Large intestine (tissue), 12 donors: ENCODE measurements at places on chromosomes 4 and X.

GRCh38 chr4:134762053-134762452 lies 560.5 kb upstream of the PABPC4L start:
- DNase-seq = no peak

DNA sequence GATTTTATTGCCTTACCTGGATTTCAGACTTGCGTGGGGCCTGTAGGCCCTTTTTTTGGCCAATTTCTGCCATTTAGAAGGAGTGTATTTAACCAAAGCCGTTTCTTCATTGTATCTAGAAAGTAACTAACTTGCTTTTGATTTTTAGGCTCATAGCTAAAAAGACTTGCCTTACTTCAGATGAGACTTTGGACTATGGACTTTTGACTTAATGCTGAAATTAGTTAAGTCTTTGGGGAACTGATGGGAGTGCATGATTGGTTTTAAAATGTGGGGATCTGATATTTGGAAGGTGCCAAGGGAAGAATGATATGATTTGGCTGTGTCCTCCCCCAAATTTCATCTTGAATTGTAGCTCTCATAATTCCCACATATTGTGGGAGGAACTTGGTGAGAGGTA lies 7.7 kb upstream of the UGT2B10 start:
- no peak for DNase-seq

GRCh38 chr4:136918772-136919171 lies 613.5 kb downstream of the PCDH18 start:
- DNase-seq = no peak

DNA sequence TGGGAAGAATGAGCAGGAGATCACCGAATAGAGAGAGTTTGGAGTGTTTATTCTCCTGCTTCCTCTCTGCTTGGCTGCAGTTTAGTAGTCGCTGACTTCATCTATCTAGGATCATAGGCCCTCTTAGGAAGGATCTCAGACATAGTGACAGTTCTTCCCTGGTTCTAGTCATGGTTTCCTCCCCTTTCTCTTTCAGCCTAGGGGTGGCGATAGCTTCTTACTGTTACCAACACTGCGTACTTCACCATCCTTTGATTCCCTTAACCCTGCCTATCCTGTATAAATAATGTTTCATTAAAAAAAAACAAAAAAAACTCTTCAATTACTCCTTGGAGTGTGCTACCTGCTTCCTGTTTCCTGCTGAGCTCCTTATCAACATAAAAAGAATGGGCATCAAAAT lies 103.8 kb downstream of the DDX53 start:
- no peak for DNase-seq

GRCh38 chr4:109738104-109738872 lies 8.4 kb upstream of the PLA2G12A start:
- DNase-seq = no peak

DNA sequence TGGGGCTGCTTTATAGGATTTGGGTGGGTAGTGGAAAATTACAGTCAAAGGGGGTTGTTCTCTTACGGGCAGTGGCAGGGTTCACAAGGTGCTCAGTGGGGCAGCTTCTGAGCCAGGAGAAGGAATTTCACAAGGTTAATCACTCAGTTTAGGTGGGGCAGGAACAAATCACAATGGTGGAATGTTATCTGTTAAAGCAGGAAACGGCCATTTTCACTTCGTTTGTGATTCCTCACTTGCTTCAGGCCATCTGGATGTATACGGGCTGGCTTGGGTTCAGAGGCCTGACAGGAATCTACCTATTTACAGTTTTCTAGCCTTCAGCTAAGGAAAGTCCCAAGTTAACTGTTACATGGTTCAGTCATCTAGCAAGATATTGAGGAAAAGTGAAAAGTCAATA lies 1003.5 kb downstream of the STPG2 start:
- no peak for DNase-seq

DNA sequence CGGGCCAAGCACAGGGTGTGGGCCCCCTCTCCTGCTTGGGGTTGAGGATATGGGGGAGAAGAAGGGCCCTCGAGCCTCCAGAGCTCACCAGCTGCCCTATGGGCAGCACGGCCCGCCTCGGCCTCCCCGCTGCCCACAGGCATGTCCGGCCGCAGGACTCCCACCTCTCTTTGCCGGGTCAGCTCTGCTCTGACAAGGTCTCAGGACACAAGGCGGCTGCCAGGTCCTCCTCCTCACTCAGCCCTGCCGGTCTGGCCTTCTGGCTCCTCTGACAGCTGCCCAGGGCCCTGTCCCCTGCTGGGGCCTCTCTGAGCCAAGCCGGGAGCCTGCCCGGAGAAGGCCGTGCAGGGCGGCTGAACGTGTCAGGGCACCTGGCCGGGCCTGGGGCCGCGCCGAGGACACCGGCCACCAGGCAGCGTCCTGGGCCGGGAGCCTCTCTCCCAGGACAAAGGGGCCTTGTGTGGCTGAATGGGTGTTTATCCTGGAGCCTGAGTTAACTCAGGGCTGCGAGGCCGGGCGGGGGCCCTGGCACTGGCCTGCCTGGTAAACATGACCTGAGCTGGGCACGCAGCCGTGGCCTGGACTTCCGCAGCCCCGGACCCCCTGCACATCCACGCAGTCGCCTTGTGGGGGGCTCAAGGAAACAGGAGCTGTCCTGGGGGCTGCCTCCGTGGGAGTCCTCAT lies 25.7 kb downstream of the TACC3 start:
- DNase-seq = no peak

GRCh38 chr4:14308229-14308651 lies 680.7 kb upstream of the BOD1L1 start:
- DNase-seq = no peak

DNA sequence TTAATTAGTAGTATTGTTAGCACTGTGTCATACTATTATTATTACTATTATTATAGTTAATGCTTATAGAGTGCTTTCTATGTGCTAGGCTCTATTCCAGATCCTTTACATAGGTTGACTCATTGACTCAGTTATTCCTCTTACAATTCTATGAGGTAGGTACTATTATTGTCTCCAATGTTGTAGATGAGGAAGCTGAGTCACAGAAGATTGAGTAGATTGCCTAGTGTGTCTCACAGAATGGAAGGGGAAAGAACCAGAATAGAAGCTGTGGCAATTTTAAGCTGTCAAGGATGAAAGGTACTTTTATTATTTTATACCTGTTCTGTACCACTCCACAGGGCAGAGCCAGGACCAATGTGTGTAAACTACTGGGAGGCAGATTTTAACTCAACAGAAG lies 1.9 kb upstream of the TCEAL1 start:
- DNase-seq = no peak

- DNase-seq = no peak
Observed at GRCh38 chr4:45475548-45475947, 648.3 kb downstream of the GABRG1 start.

DNA sequence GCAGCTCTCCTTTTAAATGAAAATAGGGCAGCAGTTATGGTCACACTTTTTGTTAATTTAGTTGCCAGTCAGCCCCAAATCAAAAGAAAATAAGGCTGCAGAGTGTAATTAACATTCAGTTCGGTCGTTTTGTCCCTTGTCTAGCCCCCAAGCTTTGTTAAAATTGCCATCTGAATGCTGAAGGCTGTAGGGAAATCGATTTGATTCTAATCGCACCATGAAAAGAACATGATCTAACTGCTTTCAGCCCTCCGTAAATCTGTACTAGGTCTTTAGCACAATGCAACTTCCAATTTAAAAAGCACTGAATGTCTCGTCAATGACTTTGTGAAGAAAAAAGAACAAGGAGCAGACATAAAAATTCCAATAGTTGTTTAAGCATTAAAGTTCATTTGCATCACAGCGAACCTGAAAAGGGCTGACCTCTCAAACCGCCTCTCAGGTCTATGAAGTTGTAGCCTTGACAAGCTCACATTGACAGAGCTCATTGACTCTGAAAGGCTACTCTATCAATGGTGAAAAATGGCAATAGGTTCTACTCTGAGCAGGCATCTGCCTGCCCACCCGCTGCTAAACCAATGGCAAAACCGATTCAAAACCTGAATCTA lies 48.9 kb downstream of the CHIC2 start:
- no peak for DNase-seq

DNA sequence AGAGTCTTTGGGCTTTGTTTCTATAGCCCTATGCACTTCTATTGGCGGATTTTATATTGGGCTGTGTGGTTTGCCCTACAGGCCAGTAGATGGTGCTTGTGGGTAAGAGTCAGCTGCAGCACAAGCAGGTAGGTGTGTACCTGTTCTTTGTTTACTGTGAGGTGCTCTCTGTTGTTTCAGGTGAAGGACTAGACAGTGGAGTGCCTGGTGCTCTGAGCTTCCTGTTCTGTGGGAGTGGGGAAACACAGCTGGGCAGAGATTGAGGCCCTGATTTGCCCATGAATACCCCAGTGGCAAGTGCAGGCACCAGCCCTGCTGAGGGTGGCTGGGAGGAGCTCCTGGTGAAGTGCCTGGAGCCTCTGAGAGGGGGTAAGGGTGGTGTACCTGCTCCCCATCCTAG lies 26.3 kb upstream of the UCP1 start:
- DNase-seq = peak; percentile 45

DNA sequence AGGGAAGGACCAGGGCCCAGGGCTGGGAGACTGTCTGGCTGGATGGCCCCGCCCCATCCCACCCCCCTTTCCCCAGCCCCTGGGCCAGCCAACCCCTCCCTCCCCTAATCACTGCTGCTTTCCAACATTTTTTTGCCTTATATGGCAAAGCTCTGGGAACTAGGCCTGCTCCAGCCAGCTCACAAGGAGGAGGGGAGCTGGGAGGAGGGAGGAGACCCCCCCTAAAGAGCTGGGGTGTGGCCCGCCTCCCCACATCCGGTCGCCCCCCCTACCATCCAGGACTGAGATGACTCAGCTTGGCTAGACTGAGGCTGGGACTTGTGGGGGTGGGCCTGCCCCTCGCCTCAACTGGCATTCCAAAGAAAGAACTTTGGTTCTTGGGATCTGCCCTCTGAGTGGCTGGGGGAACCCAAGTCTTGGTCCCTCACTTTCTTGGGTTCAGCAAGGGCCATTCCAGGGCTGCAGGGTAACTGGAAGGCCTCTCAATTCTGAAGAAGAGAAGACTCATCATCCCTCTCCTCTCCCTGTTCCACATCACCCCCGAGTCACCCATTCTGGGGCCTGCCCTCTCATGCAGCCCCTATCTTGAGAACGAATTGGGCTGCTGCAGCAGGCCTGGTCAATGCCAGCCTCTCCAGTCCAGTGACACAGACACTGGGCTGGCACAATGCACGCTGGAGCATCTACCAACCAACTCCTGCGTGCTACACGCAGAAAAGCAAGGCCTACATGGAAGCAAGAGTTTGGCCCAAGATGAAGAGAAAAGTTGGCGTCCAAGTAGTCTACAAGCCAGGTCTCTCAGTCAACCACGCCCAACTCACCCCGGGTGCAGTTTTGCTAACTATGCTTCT lies 4.8 kb downstream of the FLNA start:
- peak; percentile 68 for DNase-seq

DNA sequence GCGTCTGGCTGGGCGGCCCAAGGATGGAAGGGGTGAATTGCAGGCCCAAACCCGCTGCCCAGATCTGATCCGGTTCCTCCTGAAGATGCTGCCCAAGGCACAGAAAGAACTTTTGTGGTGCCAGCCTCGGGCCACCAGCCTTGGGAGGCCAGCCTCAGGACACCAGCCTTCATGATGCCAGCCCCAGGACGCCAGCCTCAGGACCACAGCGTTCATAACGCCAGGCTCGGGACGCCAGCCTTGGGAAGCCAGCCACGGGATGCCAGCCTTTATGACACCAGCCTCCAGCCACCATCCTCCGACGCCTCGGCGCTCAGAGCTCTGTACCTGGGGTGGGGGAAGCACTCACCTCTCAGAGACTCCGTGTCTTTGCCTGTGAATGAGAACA lies 107.8 kb downstream of the ADRA2C start:
- DNase-seq = no peak

GRCh38 chr4:71259911-71260331 lies 78.9 kb upstream of the SLC4A4 start:
- DNase-seq = no peak

- DNase-seq = peak; percentile 36
Observed at GRCh38 chrX:47623540-47624027, 3.9 kb upstream of the SYN1 start.

GRCh38 chr4:65646136-65646535 lies 24.2 kb downstream of the EPHA5 start:
- no peak for DNase-seq

DNA sequence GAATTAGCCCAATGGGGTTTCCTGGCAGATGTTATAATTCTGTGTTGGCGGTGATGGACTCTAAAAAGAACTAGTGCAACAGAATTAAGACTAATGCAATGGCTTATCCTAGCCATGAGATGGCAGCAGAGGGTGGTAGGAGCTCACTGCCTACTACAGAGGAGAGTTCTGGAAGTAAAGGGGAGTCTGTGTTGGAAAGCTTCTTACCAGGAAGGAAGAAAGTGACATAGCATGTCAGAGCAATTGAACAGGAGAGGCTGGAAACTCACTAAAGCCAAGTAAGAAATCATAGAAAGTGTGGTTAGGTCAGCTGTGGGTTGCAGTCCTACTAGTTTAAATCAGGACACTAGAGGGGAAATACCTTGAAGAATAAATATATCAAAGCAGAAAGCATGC lies 6.3 kb upstream of the TRPC5OS start:
- DNase-seq = peak; percentile 56

DNA sequence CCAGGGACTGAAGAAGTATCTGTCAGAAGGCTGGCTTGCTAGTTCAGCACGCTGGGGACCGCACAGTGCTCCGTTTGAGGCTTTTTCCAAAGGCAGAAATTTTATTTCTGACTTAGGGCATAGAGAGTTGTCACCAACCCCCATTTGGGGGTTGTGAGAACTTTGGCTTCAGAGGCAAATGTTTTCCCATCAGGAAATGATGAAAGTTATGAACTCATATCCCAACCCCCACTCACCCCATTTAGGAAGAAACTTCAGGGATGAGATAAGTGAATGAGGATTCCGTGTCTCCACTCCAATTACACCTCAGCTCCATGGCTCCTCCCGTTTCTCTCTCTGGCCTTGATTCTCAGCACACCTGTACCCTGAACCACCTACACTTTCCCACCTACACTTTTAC lies 4.3 kb upstream of the WDR13 start:
- DNase-seq = no peak

GRCh38 chr4:20456407-20456806 lies 204.7 kb downstream of the SLIT2 start:
- DNase-seq = no peak

DNA sequence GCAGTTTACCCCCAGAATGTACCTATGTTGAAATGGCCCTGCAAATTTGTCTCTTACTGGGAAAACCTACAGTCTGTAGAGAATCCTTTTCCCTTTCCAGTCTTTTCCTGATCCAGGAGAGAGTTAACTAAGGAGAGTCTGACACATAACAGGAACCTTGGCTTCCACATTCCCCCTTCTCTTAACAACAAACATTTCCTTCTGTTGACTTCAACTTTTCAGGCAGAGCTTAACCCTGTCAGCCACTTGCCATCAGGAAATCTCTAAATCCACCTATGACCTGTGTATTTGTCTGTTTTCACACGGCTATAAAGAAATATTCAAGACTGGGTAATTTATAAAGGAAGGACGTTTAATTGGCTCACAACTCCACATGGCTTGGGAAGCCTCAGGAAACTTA lies 45.6 kb upstream of the GPR78 start:
- no peak for DNase-seq

DNA sequence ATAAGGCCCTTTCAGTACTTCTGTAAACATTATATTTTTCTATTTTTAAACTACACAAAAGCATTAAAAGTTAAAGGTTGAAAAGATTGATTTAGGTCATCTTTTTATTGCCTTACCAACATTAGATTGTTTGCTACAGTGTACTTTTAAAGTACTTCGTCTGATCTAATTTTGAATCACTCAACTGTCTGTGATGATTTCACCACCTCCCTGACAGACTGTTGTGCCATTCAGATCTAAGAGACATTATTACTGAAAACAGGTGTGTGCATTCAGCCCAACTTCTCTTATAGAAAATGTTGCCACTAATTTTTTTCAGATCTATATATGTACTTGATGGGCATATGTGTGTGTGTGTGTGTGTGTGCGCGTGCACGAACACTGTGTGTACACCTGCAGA lies 39.3 kb downstream of the GASK1B start:
- DNase-seq = no peak
